ENCODE measurements at places on chromosomes 4 and X. TPM values are rescaled to one million over a fixed set of nuclear protein-coding genes. Genes with fewer than 3 reads are reported as not detected.

The LAMP2 gene
- 146 TPM for total RNA-seq

The KLHL13 gene
- 0.14 TPM for total RNA-seq

The MGARP gene
- 3.3 TPM for total RNA-seq

The MECP2 gene
- total RNA-seq = 31.5 TPM

All from placental pericyte (primary cell).